Activated T-cell treated with anti-CD3 and anti-CD28 coated beads for 4 hours (primary cell): ENCODE measurements at places on chromosomes 5 and 9.

GRCh38 chr5:3858524-3858923 is 262.9 kb downstream of the IRX1 start:
- DNase-seq, result no peak

- no peak for DNase-seq
Measured at GRCh38 chr9:105357937-105358336, 89.9 kb upstream of the FSD1L start.

GRCh38 chr5:165521816-165522610 is 2016.6 kb downstream of the MAT2B start:
- DNase-seq, result no peak

DNA sequence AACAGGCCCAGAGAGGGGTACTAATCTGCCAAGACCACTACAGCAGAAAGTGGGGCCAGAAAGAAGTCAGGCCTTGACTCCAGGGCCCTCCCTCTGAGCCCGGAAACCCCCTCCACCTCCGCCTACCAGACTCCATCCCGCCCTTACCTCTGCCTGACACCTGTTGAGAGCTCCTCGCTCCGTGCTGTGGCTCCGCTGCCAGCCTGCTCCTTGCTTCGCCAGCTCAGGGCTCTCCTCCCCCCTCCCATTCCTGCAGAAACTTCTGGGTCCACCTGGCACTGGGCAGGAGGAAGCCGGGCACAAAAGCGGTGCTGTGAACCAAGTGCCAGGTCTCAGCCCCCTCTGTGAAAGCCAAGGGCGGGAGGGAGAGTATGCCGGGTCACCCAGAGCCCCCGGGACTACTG is 6.4 kb upstream of the ST6GALNAC6 start:
- DNase-seq, result peak; percentile 44

- DNase-seq, result no peak
Measured at GRCh38 chr9:103627731-103628130, 466.4 kb upstream of the SMC2 start.

DNA sequence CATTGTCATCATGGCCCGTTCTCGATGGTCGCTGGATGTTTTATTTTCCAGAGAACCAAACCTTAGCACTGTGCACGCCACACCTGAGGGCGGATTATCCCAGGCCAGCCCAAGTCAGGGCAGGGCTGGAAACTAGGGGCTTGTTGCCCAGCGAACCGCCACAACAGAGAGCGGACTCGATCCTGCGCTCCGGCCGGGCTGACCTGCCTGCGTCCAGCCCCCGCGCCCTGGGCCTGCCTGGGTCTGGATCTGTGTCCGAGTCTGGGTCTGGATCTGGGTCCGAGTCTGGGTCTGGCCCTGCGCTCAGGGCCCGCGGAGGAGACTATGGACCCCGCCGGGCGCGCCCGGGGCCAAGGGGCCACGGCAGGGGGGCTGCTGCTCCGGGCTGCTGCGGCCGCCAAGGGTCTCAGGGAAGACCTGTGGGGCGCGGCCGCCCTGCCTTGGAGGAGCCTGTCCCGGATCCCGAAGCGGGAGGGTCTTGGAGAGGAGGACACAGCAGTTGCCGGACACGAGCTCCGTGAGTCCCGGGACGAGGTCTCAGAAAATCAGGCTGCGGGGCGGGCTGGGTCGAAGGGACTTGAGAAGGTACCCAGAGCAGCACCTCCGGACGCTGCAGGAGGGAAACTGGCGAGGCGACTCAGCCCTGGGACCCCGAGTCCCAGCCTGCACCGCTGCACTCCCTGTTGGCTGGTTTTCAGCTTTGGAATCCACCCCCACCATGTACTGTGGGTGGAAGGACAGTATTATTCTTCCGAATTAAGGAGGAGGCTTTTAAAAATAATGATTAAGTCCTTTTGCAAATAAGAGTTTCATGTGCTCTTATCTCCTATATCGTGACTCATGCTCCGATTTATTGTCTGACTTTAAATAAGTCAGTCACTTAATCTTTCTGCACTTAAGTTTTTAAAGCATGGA is at the start of gene ANKDD1B:
ANKDD1B (plus strand) TSS at position 143 of the 915 bp plus-strand sequence; CDS start at position 325, 182 bp downstream.
- no peak for DNase-seq

- DNase-seq, result no peak
Measured at GRCh38 chr5:134248256-134248655, 22.4 kb upstream of the PPP2CA start.

DNA sequence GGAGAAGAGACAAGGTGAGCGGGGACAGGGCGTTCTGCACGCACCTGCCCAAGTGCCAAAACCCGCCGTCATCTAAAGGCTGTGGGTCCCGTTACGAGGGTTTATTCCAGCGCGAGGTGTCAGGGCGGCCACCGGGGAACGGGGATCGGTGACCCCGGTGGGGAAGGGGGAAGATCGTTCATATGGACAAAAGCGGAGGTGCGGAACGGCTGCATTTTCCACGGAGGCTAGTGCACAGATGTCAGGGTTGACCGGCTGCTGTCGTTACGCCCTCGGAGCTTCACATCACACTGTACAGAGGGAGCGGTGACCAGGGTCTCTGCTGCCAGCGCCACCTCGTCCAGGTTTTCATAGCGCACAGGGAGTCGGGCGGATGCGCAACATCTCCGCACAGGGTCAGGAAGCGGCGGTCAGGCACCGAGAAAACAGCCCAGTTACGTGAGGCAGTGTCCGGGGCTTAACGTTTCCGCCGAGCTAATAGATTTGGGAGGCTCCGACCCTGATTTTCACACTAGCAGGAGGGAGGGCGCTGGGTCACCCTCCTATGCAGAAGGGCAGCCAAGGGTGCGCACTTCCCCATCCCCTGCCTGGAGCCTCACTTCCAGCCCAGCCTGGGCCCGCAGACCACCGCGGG is 13.5 kb downstream of the BTNL9 start:
- DNase-seq, result no peak
